ENCODE measurements at places on chromosomes 4 and X.

- no peak for DNase-seq
Measured at GRCh38 chr4:87555773-87556619, 26.8 kb upstream of the SPARCL1 start.

GRCh38 chr4:28278676-28279075 lies 1418.0 kb downstream of the STIM2 start:
- no peak for DNase-seq

DNA sequence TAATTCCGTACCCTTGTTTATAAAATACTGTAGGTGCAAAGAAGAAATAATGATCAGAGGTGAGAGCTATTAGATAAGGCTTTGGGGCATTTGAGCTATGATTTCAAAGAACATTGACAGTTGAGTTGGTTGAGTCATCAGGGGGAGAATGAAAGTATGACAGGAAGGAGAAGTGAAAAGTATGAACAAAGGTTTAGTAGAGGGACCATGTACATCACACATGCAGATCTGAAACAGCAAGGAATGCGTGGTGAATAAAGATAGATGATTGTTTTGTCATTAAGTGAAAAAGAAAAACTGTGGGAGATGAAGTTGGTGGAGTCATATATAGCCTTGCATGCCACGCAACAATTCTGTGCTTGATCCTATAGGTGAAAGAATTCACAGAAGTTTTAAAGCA lies 163.1 kb downstream of the ARAP2 start:
- no peak for DNase-seq

- DNase-seq: no peak
Measured at GRCh38 chr4:168264903-168265302, 53.6 kb downstream of the DDX60 start.

- no peak for DNase-seq
Measured at GRCh38 chr4:25347473-25347872, 29.6 kb upstream of the ANAPC4 start.

DNA sequence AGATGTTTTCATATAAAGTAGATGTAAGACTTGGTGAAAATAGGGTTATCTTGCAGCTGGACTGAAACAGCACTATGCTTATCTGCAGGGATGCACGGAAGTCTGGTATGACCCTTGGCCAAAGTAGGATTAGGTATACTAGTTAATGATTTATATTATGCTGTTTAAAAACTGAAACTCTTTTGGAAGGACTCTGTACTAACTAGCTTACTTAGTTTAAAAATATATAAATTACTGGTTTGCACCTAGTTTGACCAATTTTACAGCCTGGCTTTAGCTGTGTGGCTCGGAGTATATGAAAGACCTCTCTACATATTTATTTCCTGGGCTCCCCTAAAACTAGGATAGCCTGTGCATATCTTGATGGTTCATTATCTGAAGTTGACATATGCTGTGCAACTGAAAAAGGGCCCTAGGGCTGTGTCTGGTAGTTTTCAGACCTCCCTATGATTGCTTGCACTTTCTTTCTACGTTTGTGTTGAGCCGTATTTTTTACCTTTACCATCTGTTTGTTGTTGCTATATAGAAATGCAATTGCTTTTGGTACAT lies 89.2 kb downstream of the TMEM144 start:
- no peak for DNase-seq

DNA sequence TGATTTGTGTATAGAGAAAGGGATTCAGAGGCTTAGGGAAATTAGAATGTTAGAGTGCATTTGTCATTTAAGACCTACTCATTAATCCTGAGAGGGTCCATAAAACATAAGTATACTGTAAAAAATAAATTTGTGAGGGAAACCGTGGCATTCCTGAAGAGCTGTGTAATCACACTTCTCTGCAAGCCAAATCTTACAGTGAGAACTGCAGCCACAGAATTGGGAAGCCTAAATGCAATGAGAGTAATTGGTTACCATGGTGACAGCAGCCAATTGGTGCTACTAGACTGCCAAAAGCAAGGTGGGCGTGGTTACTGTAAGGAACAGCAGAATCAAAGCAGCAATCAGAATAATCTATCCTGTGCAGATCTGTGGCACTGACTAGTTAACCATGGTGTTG lies 345.2 kb upstream of the GRID2 start:
- DNase-seq: no peak

DNA sequence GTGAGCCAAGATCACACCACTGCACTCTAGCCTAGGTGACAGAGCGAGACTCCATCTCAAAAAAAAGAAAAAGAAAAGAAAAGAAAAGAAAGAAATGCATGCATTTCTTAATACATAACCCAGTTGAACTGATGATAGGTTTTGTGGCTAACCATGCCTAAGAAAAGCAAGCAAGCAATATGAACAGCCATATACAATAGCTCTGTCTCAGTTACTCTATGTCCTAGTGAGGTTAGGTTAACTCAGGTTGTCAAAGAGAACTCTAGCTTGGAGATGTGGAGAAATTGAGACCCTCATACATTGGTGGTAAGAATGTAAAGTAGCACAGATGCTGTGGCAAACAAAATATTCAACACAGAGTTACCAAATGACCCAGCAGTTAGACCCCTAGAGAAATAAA lies 167.0 kb upstream of the RASGEF1B start:
- DNase-seq: no peak

DNA sequence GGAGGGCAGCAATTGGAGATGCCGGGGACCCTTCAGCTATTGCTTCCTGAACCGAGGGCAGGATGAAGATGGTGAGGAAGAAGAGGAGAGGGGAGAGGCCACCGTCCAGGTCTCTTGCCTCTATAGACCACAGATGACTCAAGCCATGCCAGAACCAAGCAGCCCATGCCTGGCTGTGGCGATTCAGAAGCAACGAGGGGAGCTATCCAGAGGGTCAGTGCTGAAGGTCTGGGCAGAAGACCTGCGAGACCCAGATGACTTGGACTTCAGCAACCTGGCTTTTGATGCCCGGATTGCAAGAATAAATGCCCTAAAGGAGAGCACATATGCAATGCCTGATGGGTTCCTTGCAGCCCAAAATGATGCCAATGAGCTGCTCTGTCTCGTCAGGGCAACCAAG lies 70.2 kb upstream of the PRPS2 start:
- no peak for DNase-seq

All from NCI-H187 treated with DMSO at 0.1 percent for 48 hours (cell line).